ENCODE measurements at places on chromosomes 5 and 9.

DNA sequence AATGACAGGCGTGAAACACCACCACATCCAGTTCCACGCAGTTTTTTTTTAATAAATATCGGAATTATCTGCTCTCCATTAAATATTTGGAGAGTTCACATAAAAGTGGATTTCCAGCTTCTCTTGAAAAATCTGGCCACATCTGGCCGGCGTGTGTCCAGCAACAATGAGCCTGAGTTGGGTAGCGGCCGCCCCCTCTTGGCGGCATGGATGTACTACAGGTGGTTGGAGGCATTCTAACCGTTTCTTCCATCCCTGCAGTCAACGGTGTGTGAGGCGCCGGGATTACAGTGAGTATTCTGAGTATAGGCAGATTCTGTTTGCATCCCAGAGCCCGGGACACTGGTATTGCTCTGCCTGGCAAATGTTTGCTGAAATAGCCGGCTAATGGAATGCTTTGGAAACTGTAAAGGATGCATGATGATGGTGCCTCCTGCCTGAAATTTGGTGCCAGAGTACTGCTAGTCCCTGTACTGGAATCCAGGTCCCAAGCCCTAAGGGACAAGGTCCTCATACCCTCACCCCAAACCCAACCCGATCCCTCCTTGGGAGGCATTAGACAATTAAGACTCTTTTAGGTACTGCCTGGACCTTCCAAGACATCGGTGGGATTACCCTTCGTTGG is 13.6 kb upstream of the GM2A start:
- DNase-seq = no peak

DNA sequence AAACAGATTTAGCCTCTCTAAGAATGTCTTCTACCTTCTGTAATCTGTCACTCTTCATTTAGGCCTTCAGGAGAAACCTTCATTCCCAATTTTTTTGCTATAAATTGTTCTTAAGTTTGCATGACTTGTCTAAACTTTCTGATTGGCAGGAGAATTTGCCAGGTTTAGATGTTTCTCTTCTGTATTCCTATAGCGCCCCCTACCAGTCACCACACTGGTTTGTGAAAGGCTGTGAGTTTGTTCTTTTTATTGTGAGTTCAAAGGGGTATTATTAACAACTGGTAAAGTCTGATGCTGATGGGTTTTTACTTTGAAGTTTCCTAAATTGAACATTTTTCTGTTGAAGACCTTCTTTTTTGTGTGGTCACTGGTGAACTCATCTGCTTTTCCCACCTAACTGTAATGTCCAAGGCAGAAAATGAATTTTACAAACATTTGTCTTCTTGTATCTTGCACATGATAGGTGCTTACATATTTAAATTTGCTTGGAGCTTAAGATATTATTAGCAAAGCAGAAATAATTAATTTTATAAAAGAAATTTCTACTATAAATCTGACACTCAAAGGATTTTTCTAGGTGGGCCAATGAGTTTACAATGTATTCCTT is 18.4 kb upstream of the F2RL2 start:
- DNase-seq = peak; percentile 73

GRCh38 chr9:37220971-37221370 is 100.6 kb downstream of the ZCCHC7 start:
- DNase-seq = no peak

DNA sequence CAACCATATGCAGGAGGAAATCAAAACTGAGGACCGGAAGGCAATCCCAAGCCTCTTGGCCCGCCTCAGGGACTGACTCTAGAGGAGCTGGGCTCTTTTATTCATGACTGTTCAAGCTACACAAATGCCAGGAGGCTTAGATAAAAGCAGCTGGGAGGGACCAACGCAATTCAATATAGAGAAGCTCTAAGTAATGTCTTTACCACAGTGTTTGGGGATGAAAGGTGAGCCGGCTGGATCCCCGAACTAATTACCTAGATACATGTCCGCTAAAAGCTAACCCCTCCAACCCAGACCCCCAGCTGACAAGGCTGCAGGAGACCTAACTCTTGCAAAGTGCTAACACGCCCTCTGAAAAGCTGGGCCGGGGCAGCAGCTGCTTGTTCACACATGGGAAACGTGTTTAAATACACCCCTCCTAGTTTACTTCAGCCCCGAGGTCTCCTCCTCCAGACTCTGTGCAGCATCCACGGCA is 67.5 kb downstream of the TLE1 start:
- no peak for DNase-seq

DNA sequence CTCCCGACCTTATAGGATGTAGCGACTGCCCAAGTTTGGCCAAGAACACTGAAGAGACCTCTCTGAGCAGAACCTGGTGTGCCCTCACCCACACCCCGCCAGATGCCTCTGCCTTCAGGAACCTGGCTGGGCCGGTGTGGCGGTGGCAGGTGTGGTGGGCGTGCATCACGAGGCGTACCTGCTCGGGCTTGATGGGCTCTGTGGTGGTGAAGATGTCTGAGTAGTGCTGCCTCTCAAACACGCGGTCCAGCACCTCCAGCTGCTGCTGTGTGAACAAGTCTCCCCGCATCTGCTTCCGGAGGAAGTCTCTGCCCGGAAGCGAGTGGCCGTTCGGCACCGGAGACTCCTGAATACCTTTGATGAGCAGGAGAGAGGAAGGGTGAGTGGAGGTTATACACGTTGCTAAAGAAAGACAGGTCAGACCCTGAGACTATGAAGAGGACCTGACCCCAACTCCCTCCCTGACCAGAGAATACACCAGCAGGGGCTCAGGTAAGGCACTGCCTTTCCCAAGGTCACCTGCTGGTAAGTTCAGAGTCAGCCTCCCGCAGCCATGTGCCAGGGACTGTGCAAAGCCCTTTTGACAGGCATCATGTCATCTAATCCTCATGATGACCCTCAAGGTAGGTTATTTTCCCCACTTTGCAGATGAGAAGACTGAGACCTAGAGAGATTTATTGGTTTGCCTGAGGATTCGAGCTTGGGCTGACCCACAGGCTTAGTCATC is 67.5 kb downstream of the PAX5 start:
- DNase-seq = no peak

DNA sequence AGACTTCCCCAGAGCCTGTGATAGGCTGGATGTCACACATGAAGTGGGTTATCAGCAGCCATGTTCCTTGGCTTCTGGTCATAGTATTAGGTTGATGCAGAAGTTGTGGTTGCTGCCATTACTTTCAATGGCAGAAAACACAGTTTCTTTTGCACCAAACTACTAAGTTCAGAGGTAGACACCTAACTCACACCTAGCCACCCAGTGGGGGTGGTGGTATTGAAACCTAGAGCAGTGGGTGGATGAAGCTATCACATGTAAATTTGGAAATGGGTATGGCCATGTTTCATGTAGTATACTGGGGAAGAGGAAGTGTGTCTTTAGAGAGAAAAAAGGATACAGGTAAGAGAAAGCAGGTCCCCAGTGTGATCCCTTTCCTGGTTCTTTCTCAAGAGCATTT is 347.9 kb upstream of the SEMA6A start:
- DNase-seq = no peak

DNA sequence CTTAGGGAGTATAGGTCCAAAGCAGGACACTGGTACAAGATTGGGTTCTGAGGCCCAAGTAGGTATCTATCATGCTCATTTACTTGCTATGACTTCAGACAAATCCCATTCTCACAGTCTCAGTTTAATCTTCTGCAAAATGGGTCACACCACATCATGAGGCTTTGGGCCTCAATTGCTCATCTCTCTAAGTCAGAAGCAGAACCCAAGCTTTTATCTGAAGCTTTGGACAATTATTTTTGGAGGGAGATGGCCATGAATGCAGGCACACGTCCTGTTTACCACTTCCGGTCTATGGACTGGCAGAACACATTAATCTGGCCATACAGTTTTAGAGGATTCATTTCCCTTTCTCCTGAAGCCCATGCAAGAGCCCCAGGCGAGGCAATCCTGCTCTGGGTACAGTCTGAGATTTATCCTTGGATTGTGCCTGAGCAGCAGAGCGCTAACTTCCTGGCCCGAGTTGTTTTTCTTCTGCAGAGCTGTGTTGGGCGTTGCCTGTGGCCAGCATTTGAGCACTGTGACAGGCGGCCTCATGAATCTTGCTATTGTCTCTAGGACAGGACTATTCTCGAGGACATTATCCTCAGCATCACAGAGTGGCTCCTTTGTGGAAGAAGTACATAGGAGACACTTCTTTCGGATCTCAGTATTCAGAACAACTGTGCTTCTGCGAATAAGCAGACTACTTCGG is 16.1 kb downstream of the SLC22A4 start:
- no peak for DNase-seq

DNA sequence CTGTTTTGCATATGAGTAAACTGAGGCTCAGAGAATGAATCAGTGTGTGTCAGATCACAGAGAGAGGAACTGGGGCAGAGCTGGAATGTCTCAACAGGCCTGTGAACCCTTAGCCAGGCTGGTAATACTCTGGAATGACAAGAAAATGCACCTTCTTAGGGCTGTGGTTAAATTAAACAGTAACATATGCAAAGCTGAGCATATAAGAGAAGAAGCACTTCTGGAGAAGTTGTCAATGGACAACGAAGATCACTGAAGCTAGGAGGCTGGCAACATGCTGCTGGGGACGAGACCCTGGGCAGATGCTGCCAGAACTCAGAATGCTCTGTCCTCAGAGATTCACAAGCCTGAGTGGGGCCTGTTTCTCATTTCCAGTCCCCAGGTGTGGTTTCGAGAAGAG is 64.6 kb upstream of the EPB41L4B start:
- DNase-seq = no peak

DNA sequence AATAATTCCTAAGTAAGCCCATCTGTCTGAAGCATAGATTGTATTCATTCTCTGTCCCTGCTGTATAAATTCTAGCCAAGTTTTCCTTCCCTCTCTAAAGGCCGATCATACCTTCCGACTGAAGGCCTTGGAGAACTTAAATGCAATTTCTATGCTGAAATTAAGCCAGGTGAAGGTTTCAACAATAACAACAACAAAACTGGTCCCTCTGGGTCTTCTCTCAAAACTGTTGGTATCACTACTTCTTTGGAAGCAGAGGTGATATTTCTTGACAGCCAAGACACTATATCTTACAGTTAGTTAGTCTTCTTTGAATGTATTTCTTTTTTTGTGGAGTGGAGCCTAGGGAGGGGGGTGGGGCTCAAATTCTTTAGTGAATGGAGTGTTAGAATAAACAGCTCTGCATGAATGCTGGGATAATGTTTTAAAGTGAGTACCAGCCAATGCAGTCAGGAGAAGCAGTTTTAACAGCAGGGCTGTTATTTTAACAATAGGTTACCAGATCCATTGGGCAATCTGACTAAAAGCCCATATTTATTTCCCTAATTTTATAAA is 508.9 kb downstream of the EBF1 start:
- no peak for DNase-seq

DNA sequence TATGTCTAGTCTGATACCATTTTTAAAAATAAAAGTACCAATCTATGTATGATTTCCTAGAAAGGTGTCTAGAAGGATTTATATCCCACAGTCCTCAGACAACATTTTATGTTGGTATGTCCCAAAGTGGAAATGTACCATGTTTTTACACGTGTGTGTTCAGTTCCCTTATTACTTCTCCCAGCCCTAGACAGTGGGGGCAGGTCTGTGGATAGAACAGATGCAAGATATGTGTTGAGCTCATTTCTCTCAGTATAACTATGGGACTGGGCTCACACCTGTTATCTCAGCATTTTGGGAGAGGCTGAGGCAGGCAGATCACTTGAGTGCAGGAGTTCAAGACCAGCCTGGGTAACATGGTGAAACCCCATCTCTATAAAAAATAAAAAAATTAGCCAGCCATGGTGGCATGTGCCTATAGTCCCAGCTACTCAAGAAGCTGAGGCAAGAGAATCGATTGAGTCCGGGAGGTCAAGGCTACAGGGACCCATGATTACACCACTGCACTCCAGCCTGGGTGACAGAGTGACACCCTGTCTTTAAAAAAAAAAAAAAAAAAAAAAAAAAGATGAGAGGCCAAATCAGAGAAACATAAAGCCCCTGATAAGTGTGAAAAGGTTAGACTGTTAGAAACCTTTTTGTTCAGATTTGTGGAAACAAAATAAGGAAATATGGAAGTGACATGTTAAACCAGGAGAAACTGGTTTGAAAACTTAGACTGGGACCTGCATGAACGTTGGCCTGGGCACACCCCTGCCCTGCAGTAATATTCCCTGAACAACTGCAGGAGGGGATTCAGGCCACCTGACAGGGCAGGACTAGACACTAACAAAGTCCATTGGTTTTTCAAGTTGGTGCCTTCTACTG is 7.4 kb upstream of the SLC2A8 start:
- no peak for DNase-seq

DNA sequence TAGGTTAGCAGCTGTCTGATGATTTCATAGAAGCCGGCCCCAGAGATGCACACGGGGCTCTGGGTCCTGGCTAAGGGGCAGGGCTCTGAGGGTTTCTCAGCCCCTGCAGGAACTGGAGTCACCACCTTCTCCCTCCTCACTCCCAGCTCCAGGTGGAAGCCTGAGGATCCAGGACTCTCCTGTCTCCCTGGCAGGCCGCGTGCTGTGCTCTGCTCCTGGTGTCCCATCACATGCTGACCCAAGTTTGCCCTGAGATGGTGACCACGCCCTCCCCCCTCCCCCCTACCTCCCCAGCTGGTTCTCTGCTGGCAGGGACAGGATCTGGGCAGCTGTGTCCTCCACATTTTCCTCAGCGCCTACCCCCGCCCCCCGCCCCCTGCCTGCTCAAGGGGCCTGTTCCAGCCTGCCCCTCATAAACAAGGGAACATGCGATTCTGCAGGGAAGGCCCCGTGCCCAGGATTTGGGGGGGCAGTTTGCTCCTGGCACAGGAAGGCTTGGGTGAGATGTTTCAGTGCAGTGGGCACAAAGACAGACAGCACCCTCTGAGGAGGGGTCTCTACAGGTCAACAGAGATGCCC is 87.4 kb downstream of the PSD2 start:
- no peak for DNase-seq

DNA sequence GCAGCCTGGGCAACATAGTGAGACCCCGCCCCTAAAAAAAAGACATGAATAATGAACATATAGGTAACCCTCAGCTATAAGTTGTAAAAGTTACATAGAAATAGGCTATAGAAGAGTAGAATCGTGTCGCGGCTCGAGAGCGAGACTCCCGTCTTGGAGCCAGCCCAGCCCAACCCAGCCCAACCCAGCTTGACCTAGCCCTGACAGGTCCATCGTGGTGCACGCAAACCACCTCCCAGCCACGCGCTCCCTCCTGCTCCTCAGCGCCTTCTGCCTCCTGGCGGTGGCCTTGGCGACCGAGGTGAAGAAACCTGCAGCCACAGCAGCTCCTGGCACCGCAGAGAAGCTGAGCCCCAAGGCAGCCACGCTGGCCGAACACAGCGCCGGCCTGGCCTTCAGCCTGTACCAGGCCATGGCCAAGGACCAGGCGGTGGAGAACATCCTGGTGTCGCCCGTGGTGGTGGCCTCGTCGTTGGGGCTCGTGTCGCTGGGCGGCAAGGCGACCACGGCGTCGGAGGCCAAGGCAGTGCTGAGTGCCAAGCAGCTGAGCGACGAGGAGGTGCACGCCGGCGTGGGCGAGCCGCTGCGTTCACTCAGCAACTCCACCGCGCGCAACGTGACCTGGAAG is 10.8 kb downstream of the KIF24 start:
- no peak for DNase-seq

DNA sequence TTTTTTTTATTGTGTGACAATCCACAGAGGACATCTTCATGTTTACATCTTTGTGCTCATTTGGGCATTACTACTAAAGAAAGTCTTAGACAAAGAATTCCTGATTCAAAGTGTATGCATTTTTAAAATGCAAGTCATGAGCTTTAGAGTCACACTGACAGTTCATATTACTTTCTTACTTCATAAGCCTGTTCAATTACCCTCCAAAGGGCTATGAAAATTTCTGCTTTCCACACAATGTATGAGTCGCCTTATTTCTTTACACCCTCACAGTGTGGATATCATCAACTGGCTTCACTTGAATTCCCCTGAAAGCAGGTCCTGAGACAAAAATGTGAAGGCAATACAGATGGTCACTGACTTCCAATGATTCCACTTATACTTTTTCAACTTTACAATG is 280.4 kb upstream of the PTGER4 start:
- no peak for DNase-seq

Measured in hematopoietic multipotent progenitor cell (in vitro differentiated cells).